ENCODE measurements at places on chromosomes 2 and 18. TPM values are rescaled to one million over a fixed set of nuclear protein-coding genes. Genes with fewer than 3 reads are reported as not detected.

DNA sequence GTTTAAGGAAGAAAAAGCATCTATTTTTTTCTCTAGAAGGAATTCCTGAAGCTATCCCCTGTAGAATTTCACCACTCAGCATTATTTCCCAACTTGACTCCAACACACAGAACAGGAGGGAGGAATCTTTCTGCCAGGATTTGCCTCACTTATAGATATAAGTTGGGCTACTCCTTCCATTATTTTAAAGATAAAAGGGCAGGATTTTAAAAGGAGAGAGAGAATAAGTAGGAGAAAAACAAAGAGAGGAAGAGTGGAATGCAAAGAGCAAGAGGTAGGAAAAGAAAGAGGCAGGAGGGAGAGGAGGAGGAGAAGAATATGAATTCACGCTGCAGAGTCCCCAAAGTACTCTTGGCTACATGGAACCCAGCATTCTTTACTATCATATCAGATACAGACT lies 182.5 kb downstream of the TCF4 start:
- no peak for DNase-seq

DNA sequence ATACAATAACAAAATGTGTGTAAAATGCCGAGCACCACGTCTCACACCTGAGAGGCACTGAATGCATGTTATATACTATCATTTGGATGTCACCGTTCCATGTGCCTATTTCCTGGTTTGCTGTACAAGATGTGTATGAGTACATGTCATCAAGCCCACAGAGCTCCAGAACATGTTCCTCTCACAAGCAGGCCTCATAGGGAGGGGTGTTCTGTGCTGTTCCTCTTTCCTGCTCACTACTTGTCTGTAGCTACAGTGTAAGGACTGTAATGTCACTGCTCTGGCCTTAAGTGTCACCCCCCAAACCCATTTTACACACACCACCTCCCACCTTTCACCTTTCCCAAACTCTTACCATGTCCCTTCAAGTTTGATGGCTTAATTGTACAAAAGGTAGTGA lies 1.8 kb downstream of the AFF3 start:
- no peak for DNase-seq

DNA sequence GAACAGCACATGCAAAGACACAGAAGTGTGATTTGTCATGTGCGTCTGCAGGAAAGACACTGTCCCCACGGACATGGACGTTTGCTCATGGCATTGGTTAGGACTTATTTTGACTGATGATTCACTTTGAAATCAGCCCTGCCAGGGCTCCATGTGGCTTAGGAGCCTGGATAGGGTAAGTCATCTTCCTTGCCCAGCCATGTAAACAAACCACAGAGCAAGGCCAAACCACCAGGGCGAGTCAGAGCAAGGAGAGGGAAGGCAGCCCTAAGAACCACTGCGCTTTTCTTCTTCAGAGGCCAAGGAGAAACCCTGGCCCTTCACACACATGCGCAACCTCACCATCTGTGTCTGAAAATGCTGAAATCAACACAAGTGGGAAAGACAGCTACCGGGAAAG lies 88.8 kb downstream of the GFPT1 start:
- DNase-seq = no peak

DNA sequence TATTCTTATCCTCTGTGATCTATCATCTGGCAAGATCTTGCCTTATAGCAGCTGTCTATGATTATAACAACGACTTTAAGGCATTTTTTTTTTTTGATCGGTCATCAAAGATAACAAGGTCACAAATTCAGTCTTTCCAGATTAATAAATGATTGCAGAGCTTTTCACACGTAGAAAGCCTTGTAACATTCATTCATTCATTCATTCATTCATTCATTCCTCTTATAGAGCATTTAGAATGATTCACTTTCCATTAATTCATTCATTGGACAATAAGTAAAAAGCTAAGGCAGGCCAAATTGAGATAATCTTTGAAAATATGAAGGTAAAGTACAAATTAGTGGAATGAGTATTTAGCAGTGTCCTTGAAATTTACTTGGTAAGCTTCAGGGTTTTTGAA lies 223.7 kb downstream of the NUP35 start:
- DNase-seq = no peak

- DNase-seq = no peak
These were observed 326.3 kb upstream of the ZNF521 start for GRCh38 chr18:25678221-25678620.

CTAGE1 gene
- total RNA-seq = not detected

DNAH6 gene
- total RNA-seq = 0.22 TPM

POTEE gene
- not detected for total RNA-seq

PLEK gene
- 4.1 TPM for total RNA-seq

KCNG2 gene
- total RNA-seq = not detected

Data from left ventricle myocardium superior (tissue), 1 donor.